ENCODE measurements at places on chromosomes 4 and X.

- no peak for DNase-seq
Observed at GRCh38 chrX:77935886-77936285, 25.4 kb downstream of the ATP7A start.

- no peak for DNase-seq
Observed at GRCh38 chr4:38987491-38987890, 44.7 kb downstream of the TMEM156 start.

DNA sequence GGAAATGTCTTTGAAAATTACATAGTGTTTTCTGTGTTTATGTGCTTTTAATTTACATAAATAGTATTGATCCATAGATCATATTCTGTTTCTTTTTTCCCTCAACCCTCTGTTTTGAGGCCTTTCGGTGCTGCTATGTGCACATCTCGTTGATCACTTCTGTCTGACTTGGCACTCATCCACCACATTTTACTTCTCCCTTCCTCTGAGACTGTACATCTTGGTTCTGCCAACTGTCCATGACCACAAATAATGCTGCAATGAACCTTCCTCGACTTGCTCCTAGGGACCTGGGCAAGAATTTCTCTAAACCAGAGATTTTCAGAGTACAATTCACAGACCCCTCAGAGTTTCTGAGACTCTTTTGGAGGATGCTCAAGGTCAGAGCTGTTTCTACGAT, 74.4 kb downstream of the RTL5 start:
- no peak for DNase-seq

DNA sequence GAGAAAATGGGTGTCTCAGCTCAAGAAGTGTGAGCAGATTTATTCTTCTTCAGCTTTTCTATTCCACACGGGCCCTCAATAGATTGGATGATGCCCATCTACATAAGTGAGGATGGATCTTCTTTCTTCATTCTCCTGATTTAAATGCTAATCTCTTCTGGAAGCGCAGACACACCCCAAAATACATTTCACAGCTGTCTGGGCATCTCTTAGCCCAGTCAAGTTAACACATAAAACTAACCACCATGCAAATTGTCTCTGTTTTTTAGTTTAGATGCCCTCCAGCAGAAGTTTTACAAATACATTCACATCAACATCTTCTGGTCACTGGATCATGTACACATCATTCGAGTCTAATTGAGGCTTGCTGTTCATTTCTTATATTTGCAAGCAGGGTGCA, 249.0 kb upstream of the VCX3A start:
- DNase-seq = no peak

All from KG1 (cell line).